Skin of body (tissue), 3 donors: ENCODE measurements at places on chromosomes 3 and 15. TPM values are rescaled to one million over a fixed set of nuclear protein-coding genes. Genes with fewer than 3 reads are reported as not detected.
A peak's percentile ranks its signal among the peaks of the same experiment; 100 is the strongest.

- no peak for DNase-seq
Measured at GRCh38 chr3:195040094-195040493, 230.9 kb downstream of the XXYLT1 start.

- DNase-seq = no peak
Measured at GRCh38 chr3:117856354-117856753, 1146.8 kb downstream of the TUSC7 start.

DNA sequence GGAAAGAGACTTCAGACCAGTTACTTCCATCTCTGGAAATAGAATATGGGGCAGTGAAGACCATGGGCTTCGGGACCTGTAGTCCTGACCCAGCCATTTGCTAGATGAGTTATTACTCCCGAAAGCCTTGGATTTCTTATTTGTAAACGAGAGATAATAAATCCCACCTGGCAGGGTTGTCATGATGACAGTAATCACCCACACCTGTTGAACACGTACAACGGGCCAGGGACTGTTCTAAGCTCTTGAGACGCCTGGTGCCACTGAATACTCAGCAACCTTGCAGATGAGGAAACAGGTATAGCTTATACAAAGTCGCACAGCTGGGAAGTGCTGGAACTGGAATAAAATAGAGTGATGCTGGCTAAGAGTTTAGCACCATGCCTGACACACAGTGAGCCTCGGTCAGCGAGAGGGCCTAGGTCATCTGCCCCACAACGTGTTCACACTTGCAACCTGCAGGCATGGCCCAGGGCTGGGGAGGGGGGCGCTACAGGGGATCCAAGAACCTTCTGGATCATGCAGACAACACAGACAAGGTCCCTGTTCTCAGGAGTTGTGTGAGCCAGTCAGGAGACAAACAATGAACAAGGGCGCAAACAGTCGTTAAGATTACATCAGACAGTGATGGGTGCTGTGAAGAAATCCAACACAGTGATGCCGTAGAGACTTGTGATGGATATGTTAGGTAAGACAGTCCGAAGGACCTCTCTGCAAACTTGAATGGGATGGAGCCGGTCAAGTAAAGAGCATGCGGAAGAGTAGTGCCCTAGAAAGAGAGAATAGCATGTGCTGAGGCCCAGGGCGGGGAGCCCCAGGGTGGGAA lies 89.2 kb downstream of the CORO2B start:
- DNase-seq = no peak

DNA sequence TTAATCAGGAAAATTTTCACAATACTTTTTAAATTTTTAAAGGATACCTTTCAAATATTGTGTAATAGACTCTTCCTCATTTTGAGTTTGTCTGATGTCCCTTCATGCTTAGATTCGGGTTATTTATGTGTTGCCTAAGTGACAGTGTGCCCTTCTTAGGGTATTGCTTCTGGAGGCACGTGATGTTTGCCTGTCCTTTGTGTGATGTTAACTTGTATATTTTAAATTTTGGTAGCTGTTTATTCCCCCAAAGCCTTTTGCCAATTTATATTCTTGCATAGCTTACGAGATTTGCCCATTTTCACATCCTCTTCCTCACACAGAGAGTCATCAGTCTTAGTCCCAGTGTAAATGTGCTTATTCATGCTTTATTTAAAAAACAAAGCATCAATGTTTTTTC lies 433.1 kb downstream of the EPHB1 start:
- no peak for DNase-seq

GRCh38 chr3:30686799-30687198 lies 80.4 kb downstream of the TGFBR2 start:
- no peak for DNase-seq

DNA sequence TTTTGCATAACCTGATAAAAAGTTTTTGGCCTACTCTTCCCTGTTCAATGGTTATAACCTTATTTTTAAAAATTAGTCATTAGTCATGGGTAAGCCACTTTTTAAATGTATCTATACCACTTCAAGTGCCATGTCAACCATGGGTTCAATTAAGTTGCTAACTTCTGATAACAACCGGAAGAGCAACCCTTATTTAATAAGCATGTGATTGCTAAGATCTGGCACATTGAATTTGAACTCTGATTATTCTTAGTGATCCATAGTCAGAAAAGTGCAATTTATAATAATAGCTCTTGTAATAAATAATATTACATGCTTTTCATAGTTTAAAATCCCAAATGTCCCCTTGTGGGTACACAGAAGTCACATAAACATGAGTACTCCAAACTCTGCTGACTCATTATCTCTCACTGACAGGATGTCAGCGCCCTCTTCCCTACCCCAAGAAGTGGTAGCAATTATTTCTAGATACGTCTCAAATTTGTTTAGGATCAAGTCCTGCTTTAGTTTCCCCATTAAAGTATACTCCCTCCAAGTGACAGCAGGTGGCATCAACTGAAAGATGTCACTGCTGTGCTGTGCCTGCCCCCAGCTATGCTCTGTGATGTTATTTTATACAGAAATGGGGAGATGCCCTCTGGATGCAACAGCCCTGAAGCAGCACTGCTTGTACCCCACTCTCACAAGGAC lies 18.6 kb downstream of the SAMD7 start:
- no peak for DNase-seq

- peak; percentile 76 for DNase-seq
Measured at GRCh38 chr3:86793786-86794185, 197.2 kb downstream of the VGLL3 start.

GRCh38 chr3:38099518-38099917 lies 37.4 kb downstream of the ACAA1 start:
- no peak for DNase-seq

ATP10A gene
- 11.7 TPM for total RNA-seq

CYP11A1 gene
- total RNA-seq = 0.69 TPM

EIF4E3 gene
- 11.0 TPM for total RNA-seq

LIPH gene
- 6.6 TPM for total RNA-seq
